Renal cortical epithelial cell (primary cell): ENCODE measurements at places on chromosomes 13 and 19. TPM values are rescaled to one million over a fixed set of nuclear protein-coding genes. Genes with fewer than 3 reads are reported as not detected.

The SIPA1L3 gene
- 40.3 and 77.2 TPM in 2 replicates for total RNA-seq

The RGL3 gene
- total RNA-seq: 1.9 and 11.2 TPM in 2 replicates

The RFPL4A gene
- total RNA-seq: not detected in 2 replicates

The RDH8 gene
- total RNA-seq: not detected in 2 replicates
